ENCODE measurements at places on chromosomes 5 and 9. TPM values are rescaled to one million over a fixed set of nuclear protein-coding genes. Genes with fewer than 3 reads are reported as not detected.

GRCh38 chr5:117456866-117457470 is 882.3 kb upstream of the SEMA6A start:
- H3K27ac ChIP-seq = no peak overlapping the region
- H3K27me3 ChIP-seq = no peaks in the 10 kb centered on the region
- H3K4me3 ChIP-seq = no peak overlapping the region
- H3K4me1 ChIP-seq = peaks cover 8% of the 10 kb centered on the region

- no peak overlapping the region for H3K27ac ChIP-seq
- no peak overlapping the region for H3K4me3 ChIP-seq
- DNase-seq = no peak
- H3K27me3 ChIP-seq = peaks cover 54% of the 10 kb centered on the region
Measured at GRCh38 chr5:90560771-90561170, 2.2 kb downstream of the ADGRV1 start.

GRCh38 chr5:158045696-158046095 is 186.8 kb upstream of the CLINT1 start:
- DNase-seq = no peak
- no peak overlapping the region for H3K27ac ChIP-seq
- H3K27me3 ChIP-seq = peaks cover 11% of the 10 kb centered on the region
- no peaks in the 10 kb centered on the region for H3K4me1 ChIP-seq
- no peak overlapping the region for H3K4me3 ChIP-seq

- H3K36me3 ChIP-seq = no peaks in the 10 kb centered on the region
- H3K4me3 ChIP-seq = no peak overlapping the region
- H3K27me3 ChIP-seq = no peaks in the 10 kb centered on the region
- no peak for DNase-seq
- no peaks in the 10 kb centered on the region for H3K4me1 ChIP-seq
Measured at GRCh38 chr9:96187151-96187555, 114.8 kb downstream of the HSD17B3 start.

DNA sequence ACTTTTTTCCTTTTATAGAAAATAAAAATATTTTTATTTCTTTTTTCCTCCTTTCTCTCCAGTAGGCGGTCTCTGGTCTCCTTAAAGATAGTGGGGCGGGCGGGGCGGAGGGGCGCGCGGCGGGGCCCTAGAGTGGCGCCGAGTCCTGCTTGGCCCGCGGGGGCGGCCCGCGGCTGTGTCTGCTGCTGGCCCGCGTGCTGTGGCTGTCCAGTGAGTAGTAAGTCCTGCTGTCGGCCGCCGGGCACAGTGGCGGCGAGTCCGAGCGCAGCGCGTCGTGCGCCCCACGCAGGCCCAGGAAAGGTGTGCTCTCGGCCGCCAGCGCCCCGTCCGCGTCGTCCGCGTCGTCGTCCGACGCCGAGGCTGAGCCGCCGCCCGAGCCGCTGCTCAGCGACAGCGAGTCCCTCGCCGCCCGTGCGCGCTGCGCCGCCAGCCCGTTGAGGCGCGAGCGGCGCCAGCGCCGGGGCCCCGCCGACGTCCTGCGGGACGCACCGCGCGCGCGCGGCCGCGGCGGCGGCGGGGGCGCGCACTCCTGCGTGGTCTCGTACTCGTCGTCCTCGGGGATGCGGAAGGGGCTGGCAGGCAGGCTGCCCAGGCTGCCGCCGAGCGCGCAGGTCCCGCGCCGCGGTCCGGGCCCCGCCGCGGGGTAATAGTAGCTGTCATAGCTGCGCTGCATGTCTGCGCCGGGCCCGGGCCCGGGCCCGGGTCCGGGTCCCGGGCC is 52.3 kb downstream of the PSD2 start:
- peaks cover 3% of the 10 kb centered on the region for H3K27me3 ChIP-seq
- peak overlapping the region; percentile 68 for H3K4me3 ChIP-seq
- peak; percentile 94 for DNase-seq
- peak overlapping the region; percentile 81 for H3K27ac ChIP-seq
- peaks cover 19% of the 10 kb centered on the region for H3K4me1 ChIP-seq
- H3K36me3 ChIP-seq = no peaks in the 10 kb centered on the region

FOXD4L3 gene
- total RNA-seq = not detected

NMUR2 gene
- total RNA-seq = not detected
